ENCODE measurements at places on chromosomes 3 and 15. TPM values are rescaled to one million over a fixed set of nuclear protein-coding genes. Genes with fewer than 3 reads are reported as not detected.
A peak's percentile ranks its signal among the peaks of the same experiment; 100 is the strongest.

GUCA1C gene
- not detected for total RNA-seq

GABRR3 gene
- total RNA-seq, result not detected

DNA sequence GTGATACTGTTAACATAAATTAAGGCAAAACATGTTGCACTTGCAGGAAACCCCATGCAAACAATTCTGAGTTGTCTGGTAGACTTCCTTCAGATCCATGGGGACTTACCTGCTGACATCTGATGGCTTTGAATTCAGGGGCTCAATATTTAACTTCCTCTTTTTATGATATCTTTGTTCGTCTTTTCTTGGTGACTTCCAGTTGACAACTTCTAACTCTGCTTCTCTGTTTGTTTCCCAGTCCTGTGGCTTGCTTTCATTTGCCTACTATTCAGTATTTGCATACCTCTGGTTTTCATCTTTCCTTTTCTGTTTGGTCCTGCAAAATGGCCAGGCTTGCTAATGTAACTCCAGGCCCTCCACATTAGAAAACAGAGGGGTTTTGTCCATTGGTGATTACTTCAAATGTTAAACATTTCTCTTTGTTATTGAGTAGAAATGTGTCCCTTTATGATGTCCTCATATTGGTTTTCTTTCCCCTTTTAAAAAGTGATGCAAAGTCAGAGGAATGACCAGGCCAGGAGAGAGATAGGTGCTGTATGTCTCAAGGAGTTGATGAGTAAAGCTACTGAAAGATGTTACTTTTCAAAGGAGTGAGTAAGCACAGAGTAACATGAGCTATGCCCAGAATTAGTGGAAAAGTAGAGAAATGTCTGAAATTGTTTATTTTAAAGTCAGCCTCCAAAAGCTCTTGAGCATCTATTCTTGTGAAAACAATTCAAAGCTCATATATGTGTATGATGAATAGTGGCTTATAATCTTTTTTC is 335.9 kb downstream of the LPP start:
- peak; percentile 76 for DNase-seq

DNA sequence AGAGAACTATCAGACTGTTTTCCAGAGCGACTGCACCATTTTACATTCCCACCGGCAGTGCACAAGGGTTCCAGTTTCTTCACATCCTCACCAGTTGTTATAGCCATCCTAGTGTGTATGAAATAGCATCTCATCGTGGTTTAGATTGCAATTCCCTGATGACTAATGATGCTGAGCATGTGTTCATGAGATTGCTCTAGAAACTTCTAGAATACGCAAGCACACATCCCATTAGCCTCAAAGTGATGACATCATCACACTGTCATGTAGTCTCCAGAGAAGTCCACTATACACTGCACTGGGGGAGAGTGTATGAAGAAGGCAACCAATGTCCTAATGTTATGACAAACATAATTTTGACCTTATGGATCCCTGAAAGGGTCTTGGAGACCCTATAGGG is 30.1 kb downstream of the FBLN2 start:
- peak; percentile 92 for DNase-seq

GRCh38 chr3:157201648-157202278 is 41.8 kb upstream of the CCNL1 start:
- DNase-seq, result peak; percentile 44

DNA sequence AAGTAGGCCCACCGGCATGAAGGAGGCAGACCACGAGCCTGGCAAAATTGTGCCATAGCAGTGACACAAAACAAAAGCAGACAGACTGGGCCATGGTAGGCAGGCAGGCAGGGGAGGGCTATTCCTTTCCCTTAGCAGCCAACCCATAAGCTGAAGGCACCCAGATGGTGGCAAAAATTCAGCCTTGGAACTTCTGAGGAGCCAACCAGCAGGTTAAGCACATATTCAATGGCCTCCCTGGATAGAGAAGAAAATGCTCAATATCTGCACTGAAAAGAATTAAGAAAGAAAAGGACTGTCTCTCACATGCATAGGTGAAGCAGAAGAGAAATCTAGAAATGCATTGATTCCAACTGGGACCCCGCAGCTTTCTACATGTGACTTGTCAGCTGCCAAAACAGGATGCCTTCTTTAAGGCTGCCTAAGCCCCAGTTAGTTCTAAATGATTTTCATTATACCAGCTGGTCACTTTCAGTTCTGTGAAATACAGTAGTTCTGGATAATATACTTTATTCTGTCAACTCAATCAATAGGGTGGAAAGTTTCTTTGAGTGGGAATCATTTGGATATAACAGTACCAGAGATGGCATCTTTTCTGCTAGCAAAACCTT is 2.7 kb downstream of the PRICKLE2 start:
- no peak for DNase-seq

All from HFFc6 (cell line).